ENCODE measurements at places on chromosomes 1 and 21. TPM values are rescaled to one million over a fixed set of nuclear protein-coding genes. Genes with fewer than 3 reads are reported as not detected.

The LGR6 gene
- total RNA-seq = 0.27 TPM

The HPCAL4 gene
- total RNA-seq = 0.20 TPM

The ABL2 gene
- 71.6 TPM for total RNA-seq

The UFC1 gene
- total RNA-seq = 91.0 TPM

The PLPPR4 gene
- 0.07 TPM for total RNA-seq

The DISC1 gene
- 9.1 TPM for total RNA-seq

The SELENOF gene
- total RNA-seq = 204 TPM

The TNNT2 gene
- 6.1 TPM for total RNA-seq

The OVAAL gene
- total RNA-seq = not detected

GRCh38 chr1:14997646-14998276, 155.8 kb upstream of the TMEM51 start:
- DNase-seq = no peak

DNA sequence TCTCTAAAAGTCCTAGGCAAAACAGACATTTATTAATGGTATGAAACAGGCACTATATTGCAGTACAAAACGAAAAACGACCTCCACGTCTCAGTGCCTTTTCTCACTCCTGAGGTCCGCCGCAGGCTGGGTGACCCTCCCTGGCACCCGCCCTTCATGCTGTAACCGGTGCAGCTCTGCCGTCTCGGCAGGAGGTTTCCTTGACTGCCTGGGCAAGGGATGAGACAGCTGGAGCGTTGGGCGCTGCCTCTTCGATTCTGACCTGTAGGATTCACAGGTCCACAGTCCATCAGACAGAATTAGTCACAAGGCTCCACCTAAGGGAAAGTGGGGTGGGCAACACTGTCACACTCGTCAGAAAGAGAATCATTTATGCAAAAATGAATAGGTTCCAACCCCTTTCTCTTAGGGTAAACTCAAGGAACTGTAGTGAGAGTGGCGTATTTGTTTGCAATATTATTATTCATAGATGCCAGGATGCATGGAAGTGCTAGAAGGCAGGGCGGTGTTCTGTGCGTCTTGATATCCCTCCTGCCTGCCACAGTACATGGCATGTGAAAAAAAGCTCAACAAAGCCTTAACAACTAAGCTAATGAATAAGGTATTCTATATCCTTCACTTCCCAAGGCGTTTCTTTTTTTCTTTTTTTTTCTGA, 23.5 kb upstream of the ZBTB18 start:
- no peak for DNase-seq

DNA sequence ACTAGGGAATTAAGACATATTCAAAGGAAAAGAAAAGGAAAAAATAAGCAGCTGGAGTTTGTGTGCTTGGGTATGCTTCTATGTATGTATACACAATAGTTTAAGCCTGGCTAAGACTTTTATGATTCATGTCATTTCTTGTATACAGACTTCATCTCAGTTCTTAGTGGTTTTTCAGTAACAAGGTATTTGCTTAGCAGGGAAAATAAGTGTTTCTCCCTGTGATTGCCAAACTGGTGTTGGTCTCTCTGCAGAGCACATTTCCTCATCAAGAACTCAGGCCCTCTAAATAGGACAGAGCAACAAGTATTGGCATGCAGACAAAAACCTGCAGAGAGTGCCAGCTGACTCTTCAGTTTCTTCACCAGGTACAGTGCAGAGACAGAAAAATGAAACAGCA, 484.4 kb upstream of the ZRANB2 start:
- peak; percentile 31 for DNase-seq

GRCh38 chr1:222182641-222183040, 365.3 kb downstream of the HHIPL2 start:
- peak; percentile 37 for DNase-seq

DNA sequence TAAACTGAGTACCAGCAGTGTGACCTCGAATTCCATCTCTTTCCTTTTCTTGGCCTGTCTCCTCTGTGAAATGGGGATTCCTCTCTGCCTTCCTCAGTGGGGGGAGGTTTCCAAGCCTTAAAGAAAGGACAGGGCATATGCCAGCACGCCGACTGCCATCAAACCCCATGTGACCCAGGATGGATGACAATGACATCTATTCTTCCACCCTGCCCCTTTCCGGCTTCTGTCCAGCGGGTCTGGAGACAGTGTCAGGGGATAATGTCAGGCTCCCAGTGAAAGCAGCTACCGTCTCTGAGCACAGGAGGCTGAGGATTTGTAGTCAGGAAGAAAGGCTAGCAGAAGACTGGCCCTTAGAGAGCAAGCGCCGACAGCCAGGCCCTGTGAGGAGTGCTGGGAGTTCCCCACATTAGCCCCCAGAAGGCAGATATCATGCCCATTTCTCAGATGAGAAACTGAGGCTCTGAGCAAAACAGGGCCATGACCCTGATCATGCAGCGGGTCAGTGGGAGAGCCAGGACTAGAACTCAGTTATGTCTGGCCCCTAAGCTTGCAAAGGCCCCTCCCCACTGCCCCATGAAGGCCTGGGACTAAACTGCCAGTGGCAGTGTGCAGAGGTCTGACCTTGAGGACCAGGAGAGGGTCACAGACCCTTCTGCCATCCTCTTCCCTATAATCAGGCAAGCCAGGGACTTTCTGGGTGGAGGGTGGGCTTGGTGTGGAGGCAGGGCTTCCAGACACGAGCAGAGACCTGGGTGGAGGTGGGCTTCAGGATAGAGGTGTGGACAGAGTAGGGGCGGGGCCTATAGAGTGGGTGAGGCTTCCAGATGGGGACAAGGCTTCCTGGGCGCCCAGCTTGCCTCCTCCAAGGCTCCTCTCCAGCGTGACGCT, 30.1 kb downstream of the CDCA8 start:
- no peak for DNase-seq

DNA sequence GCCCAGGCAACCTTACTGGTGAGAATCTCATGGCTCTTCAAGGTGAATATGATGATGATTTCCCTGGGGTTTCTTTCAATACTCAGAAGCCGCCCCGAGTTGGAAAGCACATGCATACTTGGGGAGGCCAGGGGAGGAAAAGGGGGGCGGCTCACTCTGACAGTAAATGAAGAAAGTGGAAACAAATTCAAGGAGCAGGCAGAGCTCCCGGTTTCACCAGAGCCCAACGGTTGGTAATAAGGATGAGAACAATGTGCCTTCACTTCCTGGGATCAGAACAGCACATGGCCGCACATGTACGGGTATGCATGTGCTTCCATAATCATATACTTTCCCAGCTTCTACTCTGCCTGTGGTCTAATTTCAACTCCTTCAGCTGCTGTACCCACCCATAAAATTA, 3.8 kb upstream of the ARHGEF2 start:
- no peak for DNase-seq

- DNase-seq = no peak
These were observed 150.0 kb downstream of the ADSS2 start for GRCh38 chr1:244301595-244302130.

GRCh38 chr1:51592711-51593110, 24.2 kb upstream of the OSBPL9 start:
- DNase-seq = no peak

- DNase-seq = no peak
These were observed 69.5 kb downstream of the NPHS2 start for GRCh38 chr1:179506199-179506598.

DNA sequence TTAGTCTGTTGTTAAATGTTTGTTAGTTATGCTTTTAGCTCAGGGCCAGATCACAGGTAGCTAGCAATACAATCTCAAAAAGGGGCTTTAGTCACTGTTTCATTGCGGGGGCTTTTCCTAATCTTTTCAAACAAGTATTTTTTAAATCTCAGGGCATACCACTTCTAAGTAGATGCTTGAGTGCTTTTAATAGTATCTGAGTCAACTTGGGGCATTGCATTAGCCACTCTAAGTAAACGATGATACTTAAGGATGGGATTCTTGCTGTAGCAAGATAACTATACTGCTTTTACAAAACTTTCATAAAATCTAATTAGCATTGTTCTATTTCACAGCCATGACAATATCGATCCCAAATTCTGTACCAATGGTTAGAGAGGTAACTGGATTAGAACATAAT, 11.6 kb downstream of the CDC42BPA start:
- no peak for DNase-seq

DNA sequence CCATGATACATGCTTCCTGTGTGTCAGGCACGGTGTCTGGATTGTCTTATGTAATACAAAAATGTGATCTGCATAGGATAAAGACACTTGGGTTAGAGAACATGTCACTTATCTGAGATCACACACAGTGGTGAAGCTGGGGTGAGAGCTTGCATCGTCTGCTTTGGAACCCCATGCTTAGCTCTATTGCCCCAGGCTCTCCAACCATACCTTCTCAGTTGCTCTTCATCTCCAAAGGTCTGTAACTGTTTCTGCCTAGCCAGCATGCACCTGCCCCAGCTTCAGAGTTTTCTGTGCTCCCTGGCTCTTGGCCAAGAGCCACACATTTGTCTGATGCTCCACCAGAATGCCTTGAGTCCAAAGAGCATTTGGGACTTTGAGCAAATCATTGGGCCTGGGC, 93.9 kb upstream of the COG2 start:
- DNase-seq = no peak

DNA sequence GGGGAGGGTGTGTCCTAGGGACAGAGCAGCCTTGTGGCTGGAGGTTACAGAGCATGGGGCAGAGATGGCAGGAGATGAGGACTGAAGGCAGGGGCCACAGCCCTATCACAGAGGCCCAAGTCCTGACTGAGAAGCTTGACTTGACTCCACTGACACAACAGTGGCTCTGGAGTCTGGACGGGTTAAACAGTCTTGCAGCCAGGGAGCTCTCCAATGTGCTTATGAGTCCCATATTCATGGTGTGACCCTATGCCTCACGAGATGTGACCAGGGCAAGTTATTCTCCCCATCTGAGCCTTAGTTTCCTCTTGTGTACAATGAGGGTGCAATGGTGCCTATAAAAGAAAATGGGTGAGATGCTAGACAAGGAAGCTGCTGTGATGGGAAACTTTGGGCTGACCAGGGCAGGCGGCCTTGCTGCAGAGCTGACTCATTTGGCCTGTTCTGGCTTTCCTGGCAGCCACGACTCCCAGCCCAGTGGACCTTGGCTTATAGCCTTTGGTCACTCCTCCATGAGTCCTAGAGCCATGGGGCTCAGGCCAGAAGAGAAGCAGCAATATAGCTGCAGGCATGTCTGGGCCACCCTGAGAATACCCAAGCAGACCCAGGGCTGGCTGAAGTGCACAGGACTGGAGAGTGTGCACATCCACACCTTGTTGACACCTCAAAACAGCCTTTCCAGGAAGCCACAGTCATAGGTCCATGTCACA, 2.8 kb upstream of the TTC22 start:
- DNase-seq = no peak

DNA sequence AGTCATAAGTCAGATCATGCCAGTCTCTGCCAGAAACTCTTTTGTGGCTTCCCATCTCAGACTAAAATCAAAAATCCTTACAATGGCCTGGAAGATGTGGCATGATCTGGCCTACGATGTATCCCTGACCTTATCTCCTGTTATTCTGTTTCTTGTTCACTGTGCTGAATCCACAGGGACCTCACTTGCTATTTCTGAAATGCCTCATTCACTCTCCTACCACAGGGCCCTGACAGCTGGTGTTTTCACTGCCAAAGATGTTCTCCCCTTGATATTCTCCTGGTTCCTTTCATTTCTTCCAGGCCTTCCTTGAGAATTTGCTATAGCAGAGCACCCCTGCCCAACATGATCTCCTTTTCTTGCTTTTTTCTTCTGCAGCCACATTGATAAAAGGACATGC, 1.7 kb downstream of the DNALI1 start:
- no peak for DNase-seq

DNA sequence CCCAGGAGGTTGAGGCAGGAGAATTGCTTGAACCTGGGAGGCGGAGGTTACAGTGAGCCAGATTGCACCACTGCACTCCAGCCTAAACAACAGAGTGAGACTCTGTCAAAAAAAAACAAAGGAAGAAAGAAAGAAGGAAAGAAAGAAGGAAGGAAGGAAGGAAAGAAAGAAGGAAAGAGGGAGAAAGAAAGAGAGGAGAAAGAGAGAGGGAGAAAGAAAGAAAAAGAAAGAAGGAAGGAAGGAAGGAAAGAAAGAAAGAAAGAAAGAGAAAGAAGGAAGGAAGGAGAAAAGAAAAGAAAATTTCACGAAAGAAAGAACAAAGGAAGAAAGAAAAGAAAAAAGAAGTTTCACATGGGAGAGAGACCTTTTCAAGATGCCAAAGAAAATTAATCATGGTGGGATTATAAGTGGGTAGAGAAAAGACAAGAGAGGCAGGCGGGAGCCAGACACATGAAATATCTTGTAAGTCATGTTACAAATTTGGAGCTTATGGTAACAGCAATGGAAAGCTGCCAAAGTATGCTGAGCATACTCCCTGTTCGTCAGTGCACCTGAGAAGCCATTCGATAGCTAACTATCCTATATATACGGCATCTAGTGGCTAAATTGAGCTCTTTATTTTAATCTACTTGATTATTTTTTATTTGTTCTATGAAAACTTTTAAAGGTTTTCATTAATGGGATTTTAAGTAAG, 41.3 kb upstream of the TNFSF4 start:
- DNase-seq = no peak

DNA sequence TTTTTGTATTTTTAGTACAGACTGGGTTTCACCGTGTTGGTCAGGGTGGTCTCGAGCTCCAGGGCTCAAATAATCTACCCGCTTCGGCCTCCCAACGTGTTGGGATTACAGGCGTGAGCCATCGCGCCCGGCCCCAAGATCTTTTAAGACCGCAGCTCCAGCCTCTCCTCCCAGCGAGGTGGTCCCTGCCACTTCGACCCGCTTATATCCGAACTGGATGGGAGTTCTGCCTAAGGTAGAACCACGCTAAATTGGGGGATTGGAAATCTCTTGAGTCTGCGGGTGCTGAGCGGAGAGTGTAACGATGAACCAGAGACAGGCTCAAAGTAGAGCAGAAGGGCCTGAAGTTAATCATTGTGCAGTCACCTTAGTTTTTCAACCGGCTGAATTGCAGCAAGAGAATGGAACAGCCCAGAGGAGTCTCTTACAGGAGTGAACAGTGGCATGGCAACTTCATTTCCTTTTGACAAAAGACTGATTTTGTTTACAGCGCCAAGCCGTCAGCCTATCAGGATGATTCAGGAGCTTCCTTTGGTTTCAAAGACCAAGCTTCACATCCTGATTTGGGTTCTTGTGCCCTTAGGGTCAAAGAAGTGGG, 726 bp upstream of the CYB5R1 start:
- DNase-seq = no peak

GRCh38 chr1:8348047-8348776, 30.3 kb downstream of the SLC45A1 start:
- DNase-seq = no peak

DNA sequence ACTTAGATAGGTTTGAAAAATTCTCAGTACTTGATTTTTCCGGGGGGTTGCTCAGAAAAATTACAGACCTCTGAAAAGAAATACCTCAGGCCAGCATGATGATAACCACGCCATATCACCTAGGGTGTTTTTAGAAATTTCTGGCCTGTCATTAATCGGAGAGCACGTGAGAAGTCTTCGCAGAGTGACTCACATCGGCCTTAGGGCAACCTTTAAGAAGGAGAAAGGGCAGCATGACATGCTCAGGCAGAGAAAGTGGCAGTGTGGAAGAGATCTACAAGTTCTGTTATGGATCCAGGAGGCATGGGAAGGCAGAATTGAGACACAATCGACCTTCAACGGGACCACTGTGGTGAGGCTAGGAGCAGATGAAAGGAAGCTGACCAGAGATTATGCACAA, 506.3 kb downstream of the LMO4 start:
- no peak for DNase-seq

- DNase-seq = peak; percentile 38
These were observed 13.7 kb upstream of the SLC44A3 start for GRCh38 chr1:94806441-94806871.

- DNase-seq = no peak
These were observed 338.4 kb upstream of the PROX1 start for GRCh38 chr1:213649373-213649772.

All from astrocyte (in vitro differentiated cells and primary cell).